NCI-H460 (cell line): ENCODE measurements at places on chromosomes 7 and 10.

DNA sequence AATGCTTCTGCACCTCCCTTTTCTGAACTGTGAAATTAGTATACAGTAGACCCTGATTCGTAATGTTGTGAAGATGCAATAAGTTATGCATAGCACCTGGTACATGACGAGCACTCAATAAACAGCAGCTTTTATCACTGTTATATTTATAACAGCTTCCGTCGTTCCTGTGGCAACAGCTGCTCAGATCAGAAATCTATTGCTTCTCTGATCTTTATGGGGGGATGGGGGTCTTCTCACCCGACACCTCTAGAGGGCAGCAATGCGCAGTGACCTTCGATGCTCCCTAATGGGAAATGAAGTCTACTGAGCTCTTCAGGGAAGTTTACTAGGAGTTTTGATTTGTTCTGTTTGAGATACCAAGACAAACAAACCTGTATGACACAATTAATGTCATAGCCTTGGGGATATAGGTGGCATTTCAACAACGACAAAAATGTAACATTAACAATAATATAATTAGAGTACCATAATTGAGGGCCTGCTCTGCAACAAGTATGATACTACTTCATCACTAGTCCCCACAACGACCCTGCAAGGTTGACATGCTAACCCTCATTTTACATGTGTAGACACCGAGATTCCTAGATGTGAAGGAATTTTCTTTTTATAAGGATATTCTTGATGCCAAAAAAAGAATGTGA lies 289.6 kb downstream of the SFMBT2 start:
- DNase-seq: peak; percentile 33

DNA sequence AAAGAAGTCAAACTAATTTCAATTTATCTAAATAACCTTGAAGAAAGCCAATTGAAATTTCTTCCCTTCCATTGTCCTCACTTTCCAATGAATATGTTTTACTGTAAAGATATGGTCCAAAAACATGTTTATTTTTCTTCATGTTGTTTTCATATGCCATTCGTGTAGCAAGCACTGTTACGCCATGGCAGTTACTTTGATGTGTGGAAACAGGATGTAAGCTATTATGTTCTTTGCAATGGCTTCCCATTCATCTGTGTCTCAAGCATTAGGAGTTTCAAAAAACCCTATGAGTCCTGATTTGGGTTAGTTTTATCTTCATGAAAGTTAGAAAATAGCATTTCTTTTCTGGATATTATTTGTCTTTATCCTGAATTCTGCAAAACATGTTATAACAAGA lies 31.0 kb downstream of the GPR141 start:
- no peak for DNase-seq

GRCh38 chr7:87604264-87604663 lies 3.6 kb upstream of the ABCB1 start:
- DNase-seq: no peak

- DNase-seq: peak; percentile 85
Observed at GRCh38 chr7:42236976-42237810, at the start of gene GLI3. GLI3 (minus strand) TSS chr7:42237209; CDS start chr7:42223253, 13,956 bp downstream.

DNA sequence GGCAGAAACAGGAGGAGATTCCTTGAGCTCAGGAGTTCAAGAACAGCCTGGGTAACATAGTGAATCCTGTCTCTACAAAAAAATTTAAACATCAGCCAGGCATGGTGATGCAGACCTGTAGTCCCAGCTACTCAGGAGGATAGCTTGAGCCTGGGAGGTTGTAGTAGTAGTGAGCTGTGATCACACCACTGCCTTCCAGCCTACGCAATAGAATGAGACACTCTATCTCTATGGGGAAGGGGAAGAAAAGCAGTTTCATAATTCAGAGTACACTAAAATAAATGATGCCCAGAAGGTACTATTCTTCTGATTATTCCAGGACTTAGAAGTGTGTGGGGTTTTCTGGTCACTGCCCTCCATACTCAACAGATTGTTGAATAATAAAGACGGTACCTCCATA lies 177.3 kb downstream of the KMT2E start:
- no peak for DNase-seq

DNA sequence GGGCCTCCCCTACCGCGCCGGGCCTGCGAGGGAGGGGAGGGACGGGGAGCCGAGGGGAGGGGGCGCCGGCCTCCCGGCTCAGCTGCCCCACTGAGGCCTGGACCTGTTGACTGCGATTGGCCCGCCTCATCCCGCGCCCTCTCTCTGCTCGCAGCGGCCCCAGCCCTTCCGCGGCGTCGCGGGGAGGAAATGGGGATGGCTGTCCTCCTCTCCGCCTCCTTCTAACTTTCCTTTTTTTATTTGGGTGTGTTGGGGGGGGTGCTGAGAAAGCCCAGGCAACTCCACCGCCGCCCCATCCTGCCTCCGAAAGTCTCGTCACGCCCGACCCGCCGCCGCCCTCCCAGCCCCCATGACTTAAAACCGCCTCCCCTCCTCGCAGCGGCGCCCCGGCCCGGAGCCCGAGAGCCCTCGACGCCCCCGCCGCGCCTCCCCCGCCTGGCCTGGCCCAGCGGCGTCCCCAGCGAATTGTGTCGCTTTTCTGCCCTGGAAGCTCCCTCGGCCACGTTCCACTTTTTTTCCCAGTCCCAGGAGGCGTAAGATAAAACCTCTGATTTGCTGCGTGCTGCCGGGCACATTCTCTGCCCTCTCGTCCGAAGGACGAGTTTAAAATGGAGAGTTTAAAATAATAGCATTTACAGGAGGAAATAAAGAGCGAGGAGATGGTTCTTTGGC lies 842 bp upstream of the SKIDA1 start:
- DNase-seq: peak; percentile 61

DNA sequence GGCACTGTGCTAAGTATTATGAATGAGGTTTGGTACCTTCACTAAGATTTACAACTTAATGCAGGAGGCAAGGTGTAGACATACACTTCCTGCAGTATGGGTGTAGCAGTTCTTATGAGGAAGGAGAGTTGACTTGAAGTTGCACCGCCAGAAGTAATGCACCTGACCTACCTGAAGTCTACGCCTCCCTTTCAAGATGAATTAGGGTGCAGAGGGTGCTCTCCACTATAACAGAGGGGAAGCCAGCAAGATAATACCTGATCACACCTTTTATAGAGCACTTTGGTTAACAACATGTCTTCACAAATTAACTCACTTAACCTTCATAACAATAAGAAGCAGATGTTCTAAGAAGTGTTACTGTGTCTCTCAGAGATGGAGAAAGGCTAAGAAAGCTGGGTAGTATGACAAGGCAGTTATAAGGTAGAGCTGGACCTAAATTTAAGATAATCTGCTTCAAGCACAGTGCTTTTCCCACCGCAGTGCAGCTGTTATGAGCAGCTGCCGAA lies 552 bp upstream of the RAB18 start:
- DNase-seq: no peak

GRCh38 chr7:7424151-7424873 lies 111.4 kb downstream of the COL28A1 start:
- DNase-seq: peak; percentile 78

GRCh38 chr10:65320236-65321026 lies 1605.4 kb upstream of the LRRTM3 start:
- DNase-seq: peak; percentile 64

GRCh38 chr10:61592581-61592980 lies 70.1 kb upstream of the CABCOCO1 start:
- peak; percentile 18 for DNase-seq

DNA sequence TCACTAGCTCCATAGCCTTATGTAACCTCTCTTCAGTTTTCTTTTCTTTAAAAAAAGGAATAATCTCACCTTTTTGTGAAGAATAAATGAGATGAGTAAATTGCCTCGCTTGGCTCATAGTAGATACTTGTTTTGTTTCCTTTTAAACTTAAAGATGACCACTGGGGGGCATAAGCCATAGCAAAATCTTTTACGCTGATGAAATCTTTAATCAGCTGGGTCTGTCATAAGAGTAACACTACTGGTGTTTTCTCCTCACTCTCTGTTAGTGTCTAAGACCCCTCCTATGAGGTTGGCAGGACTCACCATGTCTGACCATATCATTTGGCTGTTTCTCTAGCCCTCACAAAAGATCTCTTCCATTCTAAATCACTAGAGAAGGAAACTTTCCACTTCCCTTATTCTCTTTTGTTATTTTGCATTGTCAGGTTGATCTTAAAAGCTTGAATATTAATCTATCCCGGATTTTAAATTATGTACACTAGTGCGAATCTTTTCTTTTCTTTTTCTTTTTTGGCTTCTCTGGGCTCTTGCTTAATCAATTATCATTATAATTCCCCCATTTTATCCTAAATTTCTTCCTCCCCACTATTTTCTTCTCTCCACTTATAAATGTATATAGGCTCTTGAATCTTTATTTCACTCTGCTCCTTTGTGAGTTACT lies 12.5 kb downstream of the STAG3 start:
- peak; percentile 64 for DNase-seq

DNA sequence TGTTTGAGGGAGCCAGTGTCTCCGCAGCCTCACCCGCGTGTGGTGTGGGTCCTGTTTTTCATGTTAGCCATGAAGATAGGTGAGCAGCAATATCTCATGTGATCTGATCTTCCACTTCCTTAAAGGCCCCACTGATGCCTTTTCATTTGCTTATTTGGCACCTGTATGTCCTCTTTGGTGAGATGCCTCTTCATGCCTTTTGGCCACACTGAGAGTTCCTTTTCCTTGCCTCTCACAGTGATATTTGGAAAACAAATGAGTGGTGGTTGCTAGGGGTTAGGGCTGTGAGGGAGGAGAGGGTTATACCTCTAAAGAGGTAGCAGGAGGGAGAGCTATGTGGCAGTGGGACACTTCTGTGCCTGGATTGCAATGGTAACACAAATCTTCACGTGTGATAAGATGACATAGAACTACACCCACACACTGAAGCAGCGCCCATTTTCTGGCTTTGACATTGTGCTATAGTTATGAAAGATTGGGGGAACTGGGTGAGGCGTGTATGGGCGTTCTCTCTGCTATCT lies 90.4 kb upstream of the TNS3 start:
- DNase-seq: no peak

DNA sequence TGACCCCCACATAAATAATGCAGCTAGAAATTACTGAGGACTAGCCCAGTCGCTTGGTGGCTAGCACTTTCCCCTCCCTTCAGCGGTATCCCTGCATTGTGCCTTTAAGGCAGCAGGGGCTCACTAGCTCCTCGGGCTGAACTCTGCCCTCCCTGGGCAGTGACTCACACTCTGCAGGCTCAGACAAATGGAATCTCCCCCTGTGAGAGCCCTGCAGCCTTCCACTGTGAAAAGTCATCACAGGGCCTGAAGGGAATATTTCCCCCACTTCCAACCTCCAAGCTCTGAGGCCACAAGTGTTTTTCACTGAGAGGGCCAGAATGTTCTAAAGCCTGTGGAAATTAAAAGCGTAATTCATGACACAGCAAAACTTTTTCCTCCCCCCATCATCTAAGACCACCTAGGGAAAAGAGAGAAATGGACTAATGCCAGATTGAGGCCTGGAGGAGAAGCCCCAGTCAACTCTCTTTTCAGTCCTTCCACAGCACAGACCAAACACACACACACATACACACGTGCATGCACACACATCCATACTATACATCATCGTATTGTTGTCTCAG lies 93.6 kb upstream of the COL1A2 start:
- DNase-seq: peak; percentile 75

- DNase-seq: no peak
Observed at GRCh38 chr7:47847207-47847606, 101.1 kb downstream of the PKD1L1 start.

DNA sequence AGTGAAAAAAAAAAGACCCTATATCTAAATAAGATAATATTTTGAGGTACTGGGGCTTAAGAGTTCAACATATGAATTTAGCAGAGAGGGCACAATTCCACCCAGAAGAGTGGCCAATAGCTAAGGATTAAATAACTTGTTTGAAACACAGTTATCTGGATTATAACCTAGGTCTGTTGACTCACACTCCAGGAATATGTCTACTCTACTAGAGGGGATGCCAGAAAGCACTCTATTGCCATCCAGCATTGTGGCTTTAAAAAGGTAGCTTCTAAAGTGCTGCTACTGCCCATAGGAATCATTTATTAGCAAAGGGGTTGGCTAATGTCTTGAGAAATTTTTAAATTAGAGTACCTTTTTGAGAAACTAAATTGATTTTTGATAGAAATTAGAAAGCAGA lies 102.2 kb downstream of the PPP1R3A start:
- DNase-seq: no peak

DNA sequence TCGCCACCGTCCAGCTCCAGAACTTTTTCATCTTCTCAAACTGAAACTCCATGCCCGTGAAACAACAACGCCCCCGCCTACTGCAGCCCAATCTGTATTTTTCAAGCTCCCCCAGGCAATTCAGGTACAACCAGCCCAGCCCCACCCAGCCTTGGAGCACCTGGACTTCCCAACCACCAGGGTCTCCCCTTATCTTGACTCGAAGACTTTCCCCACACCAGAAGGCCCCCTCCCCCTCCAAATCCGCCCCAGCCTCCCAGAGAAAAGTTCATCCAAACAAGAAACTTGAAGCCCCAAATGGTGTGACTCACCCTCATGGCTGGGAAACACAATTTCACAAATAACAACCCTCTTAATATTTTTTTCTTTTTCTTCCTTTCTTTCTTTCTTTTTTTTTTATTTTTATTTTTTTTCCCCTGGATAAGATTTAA lies 10.6 kb downstream of the ZCCHC24 start:
- no peak for DNase-seq

DNA sequence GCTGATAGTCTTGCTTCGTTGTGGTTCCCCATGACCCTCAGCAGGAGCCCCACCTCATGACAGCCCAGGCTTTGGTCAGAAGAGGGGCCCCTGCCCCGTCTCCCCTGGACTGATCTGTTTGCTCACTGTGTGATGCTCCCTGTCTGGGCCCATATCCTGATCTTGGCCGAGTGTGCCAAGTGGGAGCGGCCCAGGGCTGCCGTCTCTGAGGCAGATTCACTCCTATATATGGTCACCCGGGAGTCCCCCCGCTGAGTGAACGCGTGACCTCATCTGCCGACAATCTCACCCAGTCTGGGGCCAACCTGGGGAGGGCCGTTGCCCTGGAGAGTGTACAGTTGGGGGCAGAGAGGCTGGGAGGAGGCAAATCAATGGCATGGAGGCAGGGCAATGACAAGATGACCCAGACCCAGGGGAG lies 34.5 kb downstream of the PPIF start:
- no peak for DNase-seq

DNA sequence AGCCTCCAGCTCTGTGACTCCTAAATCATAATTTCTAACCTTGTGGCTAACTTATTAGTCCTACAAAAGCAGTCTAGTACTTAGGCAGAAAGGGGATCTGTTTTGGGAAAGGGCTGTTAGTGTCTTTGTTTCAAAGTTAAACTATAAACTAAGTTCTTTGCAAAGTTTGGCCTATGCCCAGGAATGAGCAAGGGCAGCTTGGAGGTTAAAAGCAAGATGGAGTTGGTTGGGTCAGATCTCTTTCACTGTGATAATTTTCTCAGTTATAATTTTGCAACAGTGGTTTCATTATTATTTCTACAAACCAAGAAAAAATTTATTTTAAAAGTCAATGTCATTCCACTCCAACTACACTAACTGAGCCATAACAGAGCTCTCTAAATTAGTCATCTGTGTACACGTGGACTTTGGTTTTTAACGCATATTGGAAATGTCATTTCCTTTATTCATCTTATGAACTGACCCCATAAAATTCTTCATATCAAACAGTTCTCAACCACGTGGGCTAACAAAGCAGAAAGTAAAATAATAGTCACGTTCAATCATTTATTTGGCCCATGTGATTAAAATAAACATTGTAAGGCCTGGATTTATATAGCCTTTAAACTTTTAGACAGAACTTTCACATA lies 143.2 kb upstream of the C7orf33 start:
- DNase-seq: no peak

GRCh38 chr10:6815346-6815745 lies 235.3 kb upstream of the PRKCQ start:
- DNase-seq: no peak
